ENCODE measurements at places on chromosomes 7 and 10.

GRCh38 chr7:4102231-4102841, 579.8 kb upstream of the FOXK1 start:
- DNase-seq: no peak

GRCh38 chr7:29146888-29147609, 712 bp upstream of the CPVL start:
- DNase-seq: peak; percentile 53

- DNase-seq: no peak
Measured at GRCh38 chr10:62024026-62024701, 122.7 kb downstream of the ARID5B start.

DNA sequence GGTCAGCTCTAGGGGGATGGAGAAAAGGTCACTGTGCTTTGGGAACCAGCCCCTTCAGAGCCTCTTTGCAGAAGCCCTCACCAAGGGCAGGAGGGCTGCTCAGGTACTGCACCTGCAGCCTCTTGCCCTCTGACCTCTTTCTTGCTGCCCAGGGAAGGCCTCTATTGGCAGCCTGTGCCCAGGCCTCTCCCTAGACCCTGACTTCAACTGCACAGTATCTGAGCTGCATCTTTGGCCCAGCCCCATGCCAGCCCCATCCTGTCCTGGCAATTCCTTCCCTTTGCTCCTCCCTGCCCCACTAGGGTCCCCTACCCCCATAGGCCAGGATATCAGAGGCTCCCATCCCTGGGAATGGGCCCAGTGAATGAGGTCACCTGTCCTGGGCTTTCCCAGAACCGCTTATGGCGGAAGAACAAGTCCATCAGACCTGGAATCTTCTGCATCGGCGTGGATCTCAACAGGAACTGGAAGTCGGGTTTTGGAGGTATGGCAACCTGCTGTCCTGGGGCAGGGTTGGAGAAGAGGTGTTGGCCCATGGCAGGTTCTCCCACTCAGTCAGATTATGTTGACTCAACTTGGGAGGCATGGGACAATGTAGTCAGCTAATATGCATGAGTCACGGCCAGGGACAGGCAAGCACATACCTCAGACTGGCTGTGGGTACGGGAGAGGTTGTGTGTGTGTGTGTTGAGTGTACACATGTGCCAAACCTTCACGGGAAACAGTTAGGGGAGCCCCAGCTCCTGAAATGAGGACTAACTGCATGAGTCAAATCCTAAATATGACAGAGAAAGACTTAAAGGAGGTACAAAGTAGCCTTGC, 17.1 kb upstream of the CPA1 start:
- peak; percentile 97 for DNase-seq

GRCh38 chr7:22642454-22642853, 84.5 kb upstream of the IL6 start:
- DNase-seq: no peak

Data from kidney epithelial cell (primary cell).